ENCODE measurements at places on chromosomes 3 and 15.

DNA sequence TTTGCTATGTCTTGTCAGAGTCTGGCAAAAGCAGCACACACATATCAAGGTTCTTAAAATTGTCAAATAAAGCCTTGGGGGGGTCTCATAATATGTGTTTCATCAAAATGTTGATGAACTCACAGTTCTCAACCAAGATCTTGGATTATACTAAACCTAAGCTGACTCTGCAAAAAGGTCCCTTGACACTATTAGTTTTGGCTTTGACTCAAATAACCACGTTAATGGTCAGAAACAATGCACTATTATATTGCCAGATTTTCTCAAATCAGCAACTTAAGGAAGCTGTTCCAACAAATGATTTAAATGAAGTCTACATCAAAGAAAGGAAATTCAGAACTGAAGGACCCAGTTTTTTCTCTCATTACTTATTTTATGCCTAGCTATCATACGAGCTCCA lies 1063.9 kb downstream of the ROBO1 start:
- no peak for DNase-seq
- H3K36me3 ChIP-seq = no peaks in the 10 kb centered on the region
- no peak overlapping the region for H3K27ac ChIP-seq
- H3K4me1 ChIP-seq = no peaks in the 10 kb centered on the region

- H3K4me1 ChIP-seq = peaks cover 2% of the 10 kb centered on the region
- no peaks in the 10 kb centered on the region for H3K27me3 ChIP-seq
- H3K36me3 ChIP-seq = no peaks in the 10 kb centered on the region
- H3K27ac ChIP-seq = no peak overlapping the region
- no peak overlapping the region for H3K4me3 ChIP-seq
These were observed 8.3 kb upstream of the ANKDD1A start for GRCh38 chr15:64903326-64903950.

GRCh38 chr3:156108616-156109015 lies 11.8 kb upstream of the KCNAB1 start:
- H3K4me3 ChIP-seq = no peak overlapping the region
- H3K27me3 ChIP-seq = no peaks in the 10 kb centered on the region
- H3K27ac ChIP-seq = no peak overlapping the region

DNA sequence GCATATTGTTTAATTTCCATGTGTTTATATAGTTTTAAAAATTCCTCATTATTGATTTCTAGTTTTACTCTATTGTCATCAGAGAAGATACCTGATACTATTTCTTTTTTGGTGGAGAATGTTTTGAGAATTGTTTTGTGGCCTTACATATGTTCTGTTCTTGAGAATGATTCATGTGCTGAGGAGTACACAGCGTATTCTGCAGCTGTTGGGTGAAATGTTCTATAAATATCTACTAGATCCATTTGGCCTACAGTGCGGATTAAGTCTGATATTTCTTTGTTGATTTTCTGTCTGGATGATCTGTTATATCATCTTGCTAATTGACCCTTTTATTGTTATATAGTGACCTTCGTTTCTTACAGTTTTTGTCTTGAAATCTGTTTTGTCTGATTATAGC lies 109.7 kb downstream of the UBE2E2 start:
- H3K4me3 ChIP-seq = no peak overlapping the region
- no peaks in the 10 kb centered on the region for H3K27me3 ChIP-seq
- H3K27ac ChIP-seq = no peak overlapping the region
- H3K36me3 ChIP-seq = no peaks in the 10 kb centered on the region
- no peaks in the 10 kb centered on the region for H3K4me1 ChIP-seq
- no peak for DNase-seq

DNA sequence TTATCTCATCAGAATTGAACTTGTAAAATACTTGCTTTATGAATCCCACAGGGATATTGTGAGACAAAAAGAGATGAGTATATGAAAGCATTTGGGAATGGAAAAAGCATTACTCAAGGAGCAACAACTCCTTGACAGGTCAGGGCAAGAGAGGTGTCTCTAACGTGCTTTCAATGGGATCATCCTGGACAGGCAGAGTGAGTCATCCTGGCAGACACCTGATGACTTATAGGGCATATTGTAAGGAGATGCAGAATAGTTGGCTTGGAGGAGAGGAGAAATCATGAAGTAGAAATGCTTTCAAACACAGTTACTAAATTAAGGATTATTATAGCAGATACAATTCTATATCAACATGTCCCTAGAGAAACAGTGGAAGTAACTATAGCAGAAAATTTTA lies 71.9 kb upstream of the THSD4 start:
- H3K36me3 ChIP-seq = no peaks in the 10 kb centered on the region
- no peaks in the 10 kb centered on the region for H3K4me1 ChIP-seq
- no peaks in the 10 kb centered on the region for H3K27me3 ChIP-seq
- DNase-seq = no peak
- no peak overlapping the region for H3K4me3 ChIP-seq
- no peak overlapping the region for H3K27ac ChIP-seq

DNA sequence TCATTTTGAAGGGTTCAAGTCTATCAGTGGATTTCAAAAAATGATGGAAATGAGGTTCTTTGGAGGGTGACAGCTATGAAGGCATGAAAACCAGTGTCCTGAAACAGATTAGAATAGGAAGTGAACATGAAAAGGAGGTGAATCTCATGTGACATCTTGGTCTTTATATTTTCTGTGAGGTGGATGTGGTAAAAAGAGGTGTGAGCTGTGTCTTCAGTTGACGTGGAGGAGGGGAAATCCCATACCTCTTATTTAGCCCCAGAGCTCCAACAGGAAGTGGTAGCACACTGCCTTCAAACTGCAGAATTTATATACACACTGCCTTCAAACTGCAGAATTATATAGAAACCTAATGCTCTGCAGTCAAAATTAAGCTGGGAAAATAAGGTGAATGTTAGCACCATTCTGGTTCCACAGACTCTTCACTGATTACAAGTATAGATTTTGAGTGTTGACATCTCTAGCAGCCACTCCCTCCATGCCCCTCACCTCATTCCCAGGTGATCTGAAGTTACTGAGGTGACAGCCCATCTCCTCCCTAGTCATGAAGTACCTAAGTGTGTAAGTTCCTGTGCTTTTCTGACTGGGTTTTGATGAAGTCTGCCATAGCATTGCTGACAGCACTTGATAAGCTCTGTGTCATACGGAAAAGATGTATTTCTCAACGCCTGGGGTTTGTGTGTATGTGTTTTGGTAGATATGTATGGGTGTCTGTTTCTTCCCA lies 2.7 kb downstream of the RAB8B start:
- H3K36me3 ChIP-seq = no peaks in the 10 kb centered on the region
- no peak overlapping the region for H3K27ac ChIP-seq
- no peaks in the 10 kb centered on the region for H3K27me3 ChIP-seq
- peaks cover 10% of the 10 kb centered on the region for H3K4me1 ChIP-seq

- H3K4me3 ChIP-seq = no peak overlapping the region
- no peaks in the 10 kb centered on the region for H3K27me3 ChIP-seq
- H3K27ac ChIP-seq = no peak overlapping the region
- DNase-seq = no peak
- H3K36me3 ChIP-seq = no peaks in the 10 kb centered on the region
These were observed 9.0 kb upstream of the C3orf33 start for GRCh38 chr3:155815030-155815545.

DNA sequence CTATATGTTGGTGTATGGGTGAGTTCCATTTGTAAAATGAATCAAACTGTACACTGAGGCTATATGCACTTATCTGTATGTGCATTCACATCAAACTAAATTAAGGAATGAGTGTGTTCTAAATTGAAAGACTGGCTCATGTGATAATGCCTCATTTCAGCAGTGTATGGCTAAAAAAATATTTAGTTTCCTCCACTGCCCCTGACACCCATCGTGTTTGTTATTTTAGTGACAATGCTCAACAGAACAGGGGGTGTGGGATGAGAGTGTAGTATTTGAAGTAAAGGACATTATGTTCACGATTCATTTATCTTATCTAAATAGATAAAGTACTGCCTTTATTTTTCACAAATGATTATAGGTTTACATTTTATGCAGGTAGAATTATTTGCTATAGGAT lies 301.1 kb upstream of the ARPP21 start:
- H3K36me3 ChIP-seq = no peaks in the 10 kb centered on the region
- no peaks in the 10 kb centered on the region for H3K27me3 ChIP-seq
- no peak for DNase-seq
